ENCODE measurements at places on chromosomes 1 and 21.

DNA sequence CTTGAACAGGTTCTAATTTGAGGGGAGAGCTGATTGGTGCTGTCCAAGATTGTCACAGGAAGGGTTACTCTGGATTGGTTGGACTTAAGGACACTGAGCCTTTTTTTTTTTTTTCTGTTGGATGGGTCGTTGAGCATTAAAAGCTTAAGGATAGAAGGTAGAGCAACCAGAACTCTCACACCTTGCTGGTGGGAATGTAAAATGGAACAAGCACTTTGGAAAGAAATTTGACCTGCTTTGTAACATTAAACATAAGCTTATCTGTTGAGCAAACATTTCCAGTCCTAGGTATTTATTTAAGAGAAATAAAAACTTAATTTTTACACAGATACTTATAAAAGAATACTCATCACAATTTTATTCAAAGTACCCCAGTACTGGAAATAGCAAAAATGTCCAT, 29.8 kb upstream of the PLA2G2A start:
- DNase-seq: no peak

DNA sequence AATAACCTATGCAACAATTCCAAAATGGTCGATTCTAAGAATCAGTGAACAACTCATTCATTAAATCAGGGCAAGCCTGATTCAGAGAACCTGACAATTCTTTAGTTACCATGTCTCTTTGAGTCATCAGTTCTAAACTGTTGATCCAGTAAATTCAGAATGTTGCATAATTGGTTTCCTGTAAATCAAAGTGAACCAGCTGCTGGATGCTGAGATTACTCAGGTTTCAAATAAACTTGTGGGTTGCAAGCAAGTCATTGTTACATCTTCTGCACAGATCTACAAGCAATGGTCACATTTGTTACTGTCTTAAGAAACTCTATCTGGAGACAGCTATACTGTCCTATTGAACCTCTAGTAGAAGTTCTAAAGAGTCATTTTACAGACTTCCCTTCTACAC, 16.5 kb downstream of the PLA2G2D start:
- no peak for DNase-seq

- DNase-seq: no peak
Observed at GRCh38 chr21:42786884-42787283, 92.5 kb downstream of the WDR4 start.

GRCh38 chr1:42815941-42816584, 859 bp upstream of the ERMAP start:
- no peak for DNase-seq

GRCh38 chr1:64183395-64184002, 19.9 kb upstream of the UBE2U start:
- no peak for DNase-seq

- no peak for DNase-seq
Observed at GRCh38 chr1:163980394-163980793, 578.6 kb upstream of the PBX1 start.

- no peak for DNase-seq
Observed at GRCh38 chr1:164610538-164611222, 51.7 kb downstream of the PBX1 start.

DNA sequence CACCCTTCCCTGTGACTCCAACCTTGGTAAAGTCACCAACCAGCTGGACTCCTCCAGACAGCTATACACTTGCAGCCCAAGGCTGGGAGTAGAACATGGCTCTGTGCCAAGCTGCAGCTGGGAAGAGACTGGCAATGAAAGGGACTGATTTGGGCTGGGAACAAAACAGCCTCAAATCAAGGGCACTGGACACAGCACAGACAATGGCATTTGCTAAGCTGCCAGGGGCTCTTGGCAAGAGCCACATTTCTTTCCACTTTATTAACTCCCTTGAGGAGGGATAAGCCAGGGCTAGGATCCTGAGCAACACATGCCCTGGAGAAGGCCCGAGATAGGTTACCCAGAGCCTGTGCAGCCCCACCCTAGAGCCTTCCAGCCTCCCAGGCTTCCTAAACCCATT, 12.0 kb downstream of the SYT11 start:
- no peak for DNase-seq

- DNase-seq: peak; percentile 67
Observed at GRCh38 chr1:32107742-32108661, at the start of gene KPNA6. Gene KPNA6 (plus strand): TSS chr1:32108056. CDS start chr1:32108131, 75 bp downstream.

GRCh38 chr1:112762541-112763500, 47.7 kb upstream of the PPM1J start:
- DNase-seq: no peak

DNA sequence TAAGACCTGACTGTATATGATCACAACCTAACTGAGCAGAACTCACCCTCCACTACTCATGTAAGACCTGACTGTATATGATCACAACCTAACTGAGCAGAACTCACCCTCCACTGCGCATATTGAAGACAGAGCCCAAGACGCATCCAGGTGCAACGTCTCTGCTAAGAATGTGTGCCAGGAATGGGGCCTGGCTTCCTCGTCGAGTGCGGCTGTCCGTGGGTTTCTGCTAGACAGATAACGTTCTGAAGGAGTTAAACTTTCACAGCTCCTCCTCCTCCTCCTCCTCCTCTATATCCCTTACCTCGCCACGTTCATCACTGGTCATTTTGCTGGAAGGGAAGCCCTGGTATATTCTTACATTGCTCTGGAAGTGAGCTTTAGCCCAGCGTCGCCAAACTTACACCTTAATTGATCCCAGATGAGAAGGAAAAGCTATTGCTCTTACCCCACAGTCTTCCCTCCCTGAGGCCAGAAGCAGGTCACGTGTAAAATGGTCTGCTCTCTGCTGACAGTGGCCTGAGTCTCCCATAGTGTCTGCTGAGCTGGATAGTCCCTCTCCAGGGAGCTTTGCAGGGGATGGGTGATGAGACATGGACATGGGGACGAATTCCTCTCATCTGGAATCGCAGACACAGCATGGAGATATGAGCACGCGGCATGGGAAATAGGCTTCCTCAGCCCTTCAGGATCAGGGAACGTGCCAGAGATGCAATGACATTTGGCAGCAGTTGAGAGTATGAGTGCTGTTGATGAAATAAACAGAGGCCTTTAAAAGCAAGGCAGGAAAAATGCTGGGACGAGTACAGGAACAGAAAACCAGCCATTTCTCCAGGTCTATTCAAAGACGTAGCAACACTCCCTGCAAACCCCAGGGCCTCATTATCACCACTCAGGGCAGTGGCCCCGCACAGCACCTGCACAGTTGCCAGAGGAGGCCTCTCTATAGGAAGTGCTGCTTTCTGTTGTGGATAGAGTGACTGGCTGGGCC, 528.1 kb downstream of the KIF26B start:
- no peak for DNase-seq

- no peak for DNase-seq
Observed at GRCh38 chr21:42406201-42406621, 2.5 kb downstream of the UBASH3A start.
